Activated T-helper 1 cell treated with anti-CD3 and anti-CD28 coated beads, Interleukin-2, amount 50 U/mL, for 16 hours (primary cell): ENCODE measurements at places on chromosomes 3 and 15.

DNA sequence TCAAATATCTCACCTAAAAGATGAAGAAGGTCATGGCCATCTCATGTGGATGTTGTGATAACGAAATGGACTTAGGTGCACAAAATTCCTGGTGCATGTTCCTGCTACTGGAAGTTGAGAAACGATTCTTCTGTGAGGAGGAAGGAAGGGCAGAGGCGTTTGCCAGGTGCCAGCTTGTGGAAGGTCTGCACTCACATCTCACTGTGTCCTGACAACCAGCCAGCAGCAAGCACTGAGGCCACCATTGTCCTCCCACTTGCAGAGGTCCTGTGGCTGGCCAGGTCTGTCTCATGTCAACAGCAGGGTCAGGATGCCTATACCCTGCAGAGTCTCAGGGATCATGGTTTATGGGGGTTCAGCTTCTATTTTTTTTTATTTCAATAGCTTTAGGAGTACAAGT is 3.7 kb downstream of the FAM240A start:
- no peak for DNase-seq

DNA sequence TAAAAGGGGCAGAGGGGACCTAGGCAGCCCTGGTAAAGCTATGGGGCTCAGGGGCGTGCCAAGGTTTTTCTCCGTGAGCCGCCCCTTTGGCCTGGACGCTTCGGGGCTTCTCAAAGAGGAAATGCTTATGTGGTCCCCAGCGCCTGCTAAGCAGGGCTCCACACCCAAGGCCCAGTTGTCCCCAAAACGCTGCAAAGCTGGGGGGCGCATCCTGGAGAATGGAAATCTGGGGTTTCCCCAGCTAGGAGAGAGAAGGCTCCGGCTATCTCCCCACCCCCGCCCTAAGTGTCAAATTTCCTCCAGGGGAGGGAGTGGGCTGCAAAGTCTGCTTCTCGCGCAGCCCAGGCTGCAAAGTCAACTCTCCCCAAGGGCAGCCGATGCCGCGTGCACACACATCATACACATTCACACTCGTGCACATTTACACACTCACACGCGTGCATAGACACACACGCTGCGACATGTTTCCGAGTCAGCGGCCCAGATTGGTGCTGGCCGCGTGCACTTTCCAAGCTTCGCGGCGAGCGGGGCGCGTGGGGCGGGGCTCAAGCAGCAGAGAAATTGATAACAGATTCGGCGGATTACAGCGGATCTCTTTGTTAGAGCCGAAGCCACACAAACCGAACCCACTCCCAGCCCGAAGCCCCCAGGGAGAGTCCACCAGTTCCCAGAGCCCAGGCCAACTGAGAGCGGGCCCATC is 4.5 kb downstream of the WNT5A start:
- no peak for DNase-seq

DNA sequence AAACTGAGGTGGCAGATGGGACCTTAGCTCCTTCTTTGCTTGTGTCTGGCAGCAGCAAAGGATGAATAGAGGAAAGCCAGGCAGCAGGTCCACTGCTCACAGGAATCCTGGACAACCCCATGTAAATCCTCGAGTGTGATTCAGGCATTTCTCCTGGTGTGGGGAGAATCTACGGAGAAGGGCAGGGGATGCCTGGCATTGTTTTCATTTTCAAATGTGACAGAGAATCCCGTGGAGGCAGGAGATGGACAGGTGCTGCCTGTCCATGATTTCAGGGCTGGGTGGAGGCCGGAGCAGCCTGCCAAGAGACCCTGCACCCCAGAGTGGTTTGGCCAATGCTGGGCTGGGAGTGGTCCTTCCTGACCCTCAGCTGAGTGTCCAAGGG is 1.7 kb downstream of the HRH1 start:
- DNase-seq: no peak

GRCh38 chr15:101481917-101482525 is 7.5 kb downstream of the PCSK6 start:
- DNase-seq: no peak

DNA sequence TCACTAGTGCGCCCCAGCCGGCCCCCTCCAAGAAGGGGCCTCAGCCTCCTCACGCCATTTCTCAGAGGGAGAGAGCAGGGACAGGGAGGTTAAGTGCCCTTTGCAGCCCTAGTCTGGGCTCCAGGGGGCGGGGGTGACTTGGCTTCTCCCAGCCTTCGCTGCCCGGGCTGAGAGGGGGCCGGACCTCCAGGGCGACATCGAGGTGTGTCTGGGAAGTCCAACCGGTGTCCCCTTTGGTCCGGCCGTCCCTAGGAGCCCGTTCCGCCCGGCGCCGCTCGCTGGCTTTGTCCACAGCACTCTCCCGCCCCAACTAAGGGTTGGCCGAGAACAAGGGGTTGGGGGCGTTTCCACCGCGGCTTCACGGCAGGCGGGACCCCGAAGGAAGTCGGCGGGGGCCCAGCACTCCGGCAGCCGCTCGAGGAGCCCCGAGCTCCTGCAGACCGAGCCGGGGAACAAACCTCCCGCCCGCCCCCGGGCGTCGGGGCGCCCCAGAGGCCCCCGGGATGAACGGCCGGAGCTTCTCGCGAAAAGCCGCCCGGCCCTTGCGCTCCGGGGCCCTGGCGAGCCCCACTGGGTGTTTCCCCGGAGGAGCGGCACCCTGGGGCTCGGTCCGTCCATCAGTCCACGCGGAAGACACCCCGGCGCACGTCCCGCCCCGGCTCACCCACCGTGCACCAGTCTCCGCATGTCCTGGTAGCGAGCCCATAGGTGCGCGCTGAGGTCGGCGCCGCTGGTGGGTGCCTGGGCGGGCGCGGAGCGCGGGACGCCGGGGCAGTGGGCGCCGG is 627 bp downstream of the NT5DC2 start:
- no peak for DNase-seq

- DNase-seq: no peak
Measured at GRCh38 chr3:75237477-75237876, 426.7 kb upstream of the FRG2C start.

DNA sequence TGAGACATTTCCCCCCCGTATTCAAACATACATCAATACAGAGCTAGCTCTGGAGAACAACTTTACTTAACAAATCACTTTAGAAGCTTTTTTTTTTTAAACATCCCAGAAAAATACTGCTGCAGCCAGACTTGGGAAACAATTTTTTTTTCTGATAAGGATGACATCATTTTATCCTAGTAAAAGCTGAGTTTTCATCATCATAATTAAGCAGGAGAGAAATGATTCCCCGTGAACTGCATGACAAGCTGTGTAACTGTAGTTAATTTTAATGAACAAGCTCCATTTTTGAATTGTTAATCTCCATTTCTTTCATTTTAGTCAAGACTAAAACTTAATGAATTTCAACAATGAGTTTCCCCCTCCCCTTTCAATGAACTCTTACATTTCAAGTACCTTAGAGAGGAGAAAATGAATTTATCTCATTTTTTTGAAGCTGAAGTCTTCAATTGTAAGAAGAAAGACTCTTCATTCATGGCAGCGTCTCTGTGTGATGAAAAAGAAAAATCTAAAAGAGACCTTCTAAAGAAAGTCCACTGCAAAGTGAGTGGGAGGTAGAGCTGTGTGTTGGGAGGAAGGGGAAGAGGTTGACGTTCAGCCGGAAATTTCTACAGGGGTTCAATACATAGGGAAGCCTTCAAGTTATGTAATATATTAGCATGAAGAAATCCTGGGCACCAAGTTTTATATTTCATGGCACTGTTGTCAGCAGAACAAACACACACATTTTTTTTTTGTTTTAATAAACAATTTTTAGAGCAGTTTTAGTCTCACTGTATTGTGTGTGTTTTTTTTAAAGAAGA is 31.7 kb downstream of the HES1 start:
- DNase-seq: no peak

GRCh38 chr3:69539134-69539533 is 153.2 kb upstream of the FRMD4B start:
- no peak for DNase-seq

- no peak for DNase-seq
Measured at GRCh38 chr3:157375342-157375986, 61.2 kb upstream of the PTX3 start.

DNA sequence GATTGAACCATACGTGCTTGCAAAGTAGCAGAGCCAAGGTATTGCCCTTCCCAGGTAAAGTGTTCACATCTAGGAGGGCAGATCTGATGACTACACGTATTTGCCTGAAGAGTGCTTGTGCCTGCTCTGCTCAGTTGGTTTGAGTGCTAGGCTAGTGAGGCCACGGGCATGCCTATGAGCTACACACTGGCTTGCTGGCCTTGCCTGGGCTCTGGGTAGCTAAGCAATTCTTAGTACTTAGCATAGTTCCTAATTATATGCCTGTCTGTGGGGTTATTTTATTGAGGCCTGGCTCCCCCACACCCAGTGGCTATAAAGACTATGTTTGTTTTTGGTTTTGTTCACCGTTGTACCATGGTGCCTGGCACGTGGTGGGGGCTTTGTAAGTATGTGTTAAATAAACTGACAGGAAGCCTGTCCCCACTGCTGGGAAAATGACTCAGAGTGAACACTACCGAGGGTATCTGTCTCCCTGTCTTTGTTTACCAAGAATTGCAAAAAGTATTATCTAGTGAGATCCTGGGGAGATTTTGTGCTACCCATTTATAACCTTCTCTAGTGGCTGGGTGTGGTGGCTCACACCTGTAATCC is 72.1 kb upstream of the ETV5 start:
- no peak for DNase-seq

DNA sequence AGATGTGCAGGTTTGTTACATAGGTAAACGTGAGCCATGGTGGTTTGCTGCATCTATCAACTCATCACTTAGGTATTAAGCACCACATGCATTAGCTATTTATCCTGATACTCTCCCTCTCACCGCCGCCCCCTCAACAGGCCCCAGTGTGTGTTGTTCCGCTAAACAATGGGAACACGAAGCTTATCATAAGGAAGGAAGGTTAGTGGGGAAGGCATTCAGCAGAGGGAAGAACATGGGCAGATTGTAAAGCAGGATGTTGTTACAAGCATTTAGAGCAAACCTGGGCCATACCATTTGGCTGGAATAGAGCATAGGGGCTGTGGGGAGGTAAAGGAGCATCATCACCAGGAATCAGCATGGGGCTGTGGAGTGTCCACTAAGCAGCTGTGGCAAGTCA is 111.8 kb downstream of the SSR3 start:
- DNase-seq: no peak

GRCh38 chr3:193378706-193379105 is at the start of gene ATP13A5:
Gene ATP13A5 (minus strand): TSS chr3:193378753. CDS start chr3:193378725, 28 bp downstream.
- no peak for DNase-seq

DNA sequence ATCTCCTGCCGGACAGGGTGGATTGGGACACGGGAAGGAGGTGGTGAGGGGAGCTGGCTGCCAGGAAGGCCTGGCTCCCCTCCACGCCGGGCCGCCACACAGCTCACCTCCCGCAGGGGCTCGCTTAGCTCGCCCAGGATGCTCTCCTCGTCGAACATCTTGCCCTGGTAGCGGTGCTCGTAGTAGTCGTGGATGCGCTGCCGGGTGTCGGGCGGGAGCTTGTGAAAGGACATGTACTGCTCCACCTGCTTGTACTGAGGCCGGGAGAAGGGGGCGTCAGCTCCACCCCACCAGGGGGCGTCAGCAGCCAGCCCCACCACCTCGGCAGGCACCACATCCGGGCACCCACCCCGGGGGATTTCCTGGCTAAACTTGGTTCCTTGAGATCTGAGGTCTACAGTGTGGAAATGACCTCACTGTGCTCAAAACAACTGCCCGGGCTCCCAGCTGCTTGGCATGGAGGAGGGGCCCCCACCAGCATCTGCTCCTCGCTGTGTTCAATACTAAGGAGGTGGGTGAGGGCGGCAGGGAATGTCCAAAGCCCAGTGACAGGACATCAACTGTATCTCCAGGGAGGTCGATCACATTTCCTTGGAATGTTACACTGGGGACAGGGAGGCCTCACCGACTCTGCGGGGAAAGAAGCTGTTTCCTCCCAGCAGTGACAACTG is 43.4 kb downstream of the HCN4 start:
- no peak for DNase-seq

DNA sequence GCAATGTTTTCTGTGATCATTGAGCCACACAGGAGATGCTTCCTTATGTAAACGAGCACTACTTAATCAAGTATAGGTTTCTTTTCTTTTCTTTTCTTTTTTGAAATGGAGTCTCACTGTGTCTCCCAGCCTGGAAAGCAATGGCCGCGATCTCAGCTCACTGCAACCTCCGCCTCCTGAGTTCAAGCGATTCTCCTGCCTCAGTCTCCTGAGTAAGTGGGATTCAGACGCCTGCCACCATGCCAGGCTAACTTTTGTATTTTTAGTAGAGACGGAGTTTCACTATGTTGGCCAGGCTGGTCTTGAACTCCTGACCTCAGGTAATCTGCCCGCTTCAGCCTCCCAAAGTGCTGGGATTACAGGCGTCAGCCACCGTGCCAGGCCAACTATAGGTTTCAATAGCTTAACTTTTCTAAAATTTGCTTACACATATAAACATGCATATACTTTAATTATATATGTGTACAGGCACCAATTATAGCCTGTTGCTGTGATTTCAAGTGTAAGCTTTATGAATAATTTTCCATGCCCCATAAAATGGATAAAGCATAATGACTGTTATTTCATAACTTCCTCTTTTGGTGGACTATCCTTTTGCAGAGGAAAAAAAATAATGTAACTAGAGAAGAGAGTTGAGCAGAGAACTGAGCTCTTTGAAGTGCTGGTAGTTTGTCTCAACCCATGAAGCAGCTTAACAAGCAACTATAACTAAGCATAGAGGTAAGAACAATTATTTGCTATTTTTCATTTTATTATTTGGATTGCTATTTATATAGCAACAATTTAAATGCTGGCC is 24.8 kb upstream of the MBNL1 start:
- DNase-seq: no peak

- DNase-seq: no peak
Measured at GRCh38 chr3:46200211-46200610, 7.9 kb downstream of the CCR1 start.

- no peak for DNase-seq
Measured at GRCh38 chr3:152208439-152208838, 60.3 kb upstream of the MBNL1 start.

DNA sequence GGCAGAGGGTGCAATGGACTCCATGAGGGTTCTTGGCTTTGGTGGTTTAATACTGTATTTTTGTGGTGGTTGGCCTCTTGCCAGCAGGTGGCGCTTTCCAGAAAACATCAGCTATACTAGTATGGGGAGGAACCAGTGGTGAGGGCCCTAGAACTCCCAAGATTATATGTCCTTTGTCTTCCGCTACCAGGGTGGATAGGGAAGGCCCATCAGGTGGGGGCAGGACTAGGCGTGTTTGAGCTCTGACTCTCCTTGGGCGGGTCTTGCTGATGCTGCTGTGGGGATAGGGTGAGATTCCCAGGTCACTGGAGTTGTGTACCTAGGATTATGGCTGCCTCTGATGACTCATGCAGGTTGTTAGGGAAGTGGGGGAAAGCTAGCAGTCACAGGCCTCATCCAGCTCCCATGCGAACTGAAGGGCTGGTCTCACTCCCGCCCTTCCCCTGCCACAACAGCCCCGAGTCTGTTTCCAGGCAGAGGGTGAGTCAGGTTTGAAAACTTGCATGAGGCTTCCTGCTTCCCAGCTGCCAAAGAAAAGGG is 357.7 kb downstream of the OTOL1 start:
- DNase-seq: no peak

GRCh38 chr3:134334901-134335280 is 39.4 kb downstream of the AMOTL2 start:
- DNase-seq: no peak

- peak; percentile 36 for DNase-seq
Measured at GRCh38 chr15:41558400-41559238, at the start of gene TYRO3. Gene TYRO3 (plus strand): TSS chr15:41559212. CDS start chr15:41559258, 46 bp downstream.
